ENCODE measurements at places on chromosomes 6 and 20.

GRCh38 chr6:10908228-10908627, 21.4 kb downstream of the SYCP2L start:
- no peak for DNase-seq

DNA sequence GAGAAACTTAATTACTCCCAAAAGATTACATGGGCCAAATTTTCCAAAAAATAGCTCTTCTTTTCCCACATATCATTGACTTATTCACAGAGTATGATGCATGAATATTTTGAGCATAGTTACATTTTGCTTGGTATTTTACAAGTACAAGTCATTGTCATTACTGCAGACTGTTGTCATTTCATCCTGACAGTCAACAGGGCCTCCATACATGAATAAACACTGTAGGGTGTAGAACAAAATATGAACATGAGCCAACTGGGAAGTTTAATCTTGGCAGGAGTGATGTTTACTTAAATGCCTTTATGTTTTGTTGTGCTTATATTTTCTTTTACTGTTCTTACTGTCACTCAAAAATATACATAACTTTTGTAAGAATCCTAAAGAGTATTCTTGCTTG, 340.7 kb downstream of the ADGRB3 start:
- DNase-seq, result no peak

DNA sequence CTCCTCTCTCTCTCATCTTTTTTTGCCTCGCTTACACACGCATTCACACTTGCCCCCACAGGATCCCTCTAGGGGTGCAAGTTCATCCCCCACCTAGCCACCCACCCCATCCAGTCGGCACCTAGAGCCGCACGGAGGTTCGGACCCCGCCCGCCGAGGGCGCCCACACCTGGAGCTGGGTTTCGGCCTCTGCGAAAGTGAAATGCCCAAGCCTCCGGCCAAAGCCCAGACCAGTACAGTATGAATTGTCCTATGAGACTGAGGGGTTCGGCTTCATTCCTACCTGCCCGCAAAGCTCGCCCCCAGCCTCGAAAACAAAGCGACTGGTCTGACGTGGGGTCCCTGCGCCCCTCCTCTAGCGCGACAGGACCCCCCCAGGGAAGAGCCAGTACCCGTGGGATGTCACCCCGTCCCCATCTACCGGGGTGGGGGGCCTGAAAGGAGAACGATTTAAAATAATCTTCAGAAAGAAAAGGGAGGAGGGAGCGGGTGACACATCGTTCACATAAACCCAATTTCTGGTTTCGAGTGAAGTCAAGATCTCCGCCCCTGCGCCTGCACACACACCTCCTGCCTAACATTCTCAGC, 1.5 kb downstream of the TFAP2A start:
- no peak for DNase-seq

- DNase-seq, result no peak
Measured at GRCh38 chr6:140571145-140571544, 1196.7 kb upstream of the CITED2 start.

- DNase-seq, result no peak
Measured at GRCh38 chr6:36847152-36847551, 7.9 kb upstream of the CPNE5 start.

DNA sequence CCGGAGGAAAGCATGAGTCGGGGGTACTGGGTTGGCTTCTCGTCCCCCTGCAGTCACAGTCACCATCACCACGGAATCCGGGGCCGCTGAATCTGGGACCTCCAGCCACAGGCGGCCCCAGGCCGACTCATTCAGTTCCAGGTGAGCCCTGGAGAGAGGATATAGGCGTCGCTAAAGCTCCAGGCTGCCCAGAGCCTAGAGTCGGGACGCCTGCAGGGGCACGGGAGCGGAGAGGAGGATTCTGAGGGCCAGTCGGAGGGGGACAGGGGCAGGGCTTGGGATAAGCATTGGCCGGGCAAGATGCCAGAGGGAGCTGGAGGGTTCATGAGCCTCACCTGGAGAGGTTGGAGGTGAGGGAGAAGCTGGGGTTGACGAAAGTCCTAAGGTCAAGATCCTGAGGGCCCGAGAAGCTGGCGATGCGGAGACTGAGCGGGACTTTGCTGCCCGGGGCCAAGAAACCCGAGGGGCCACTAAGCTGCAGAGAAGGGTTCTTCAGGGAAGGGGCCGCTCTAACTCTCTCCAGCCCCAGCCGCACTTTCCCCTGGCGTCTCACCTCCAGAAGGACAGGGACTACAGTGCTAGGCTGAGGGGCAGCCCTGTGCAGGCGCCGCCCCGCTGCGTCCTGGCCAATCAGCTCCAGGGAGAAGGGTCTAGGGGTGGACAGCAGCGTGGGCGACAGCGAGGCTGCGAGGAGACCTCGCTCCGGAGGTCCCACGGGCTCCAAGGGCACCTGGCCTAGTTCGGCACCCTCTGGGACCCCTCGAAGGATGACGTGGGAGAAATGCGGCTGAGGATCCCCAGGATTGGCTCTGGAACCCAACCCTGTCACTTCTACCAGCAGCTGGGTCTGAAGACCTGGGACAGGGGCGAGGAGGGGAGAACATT, 3.7 kb downstream of the SAPCD1 start:
- DNase-seq, result no peak

DNA sequence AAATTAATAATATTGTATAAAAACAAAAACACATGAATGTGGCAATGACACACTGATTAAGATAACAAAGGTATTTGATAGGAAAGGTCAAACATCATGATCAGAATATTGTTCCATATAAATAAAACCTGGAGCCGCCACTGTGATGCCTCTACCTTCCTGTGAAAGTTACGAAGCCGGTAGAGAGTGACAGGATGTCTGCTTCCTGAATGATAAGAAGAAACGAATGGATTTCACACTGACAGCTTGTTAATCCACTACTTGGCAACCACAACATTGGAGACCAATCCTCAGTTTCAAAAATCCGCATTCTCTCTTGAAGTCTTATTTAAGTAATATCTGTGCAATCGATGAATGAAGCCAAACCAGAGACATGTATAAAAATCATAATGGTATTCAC, 315.1 kb downstream of the HDGFL1 start:
- DNase-seq, result no peak

DNA sequence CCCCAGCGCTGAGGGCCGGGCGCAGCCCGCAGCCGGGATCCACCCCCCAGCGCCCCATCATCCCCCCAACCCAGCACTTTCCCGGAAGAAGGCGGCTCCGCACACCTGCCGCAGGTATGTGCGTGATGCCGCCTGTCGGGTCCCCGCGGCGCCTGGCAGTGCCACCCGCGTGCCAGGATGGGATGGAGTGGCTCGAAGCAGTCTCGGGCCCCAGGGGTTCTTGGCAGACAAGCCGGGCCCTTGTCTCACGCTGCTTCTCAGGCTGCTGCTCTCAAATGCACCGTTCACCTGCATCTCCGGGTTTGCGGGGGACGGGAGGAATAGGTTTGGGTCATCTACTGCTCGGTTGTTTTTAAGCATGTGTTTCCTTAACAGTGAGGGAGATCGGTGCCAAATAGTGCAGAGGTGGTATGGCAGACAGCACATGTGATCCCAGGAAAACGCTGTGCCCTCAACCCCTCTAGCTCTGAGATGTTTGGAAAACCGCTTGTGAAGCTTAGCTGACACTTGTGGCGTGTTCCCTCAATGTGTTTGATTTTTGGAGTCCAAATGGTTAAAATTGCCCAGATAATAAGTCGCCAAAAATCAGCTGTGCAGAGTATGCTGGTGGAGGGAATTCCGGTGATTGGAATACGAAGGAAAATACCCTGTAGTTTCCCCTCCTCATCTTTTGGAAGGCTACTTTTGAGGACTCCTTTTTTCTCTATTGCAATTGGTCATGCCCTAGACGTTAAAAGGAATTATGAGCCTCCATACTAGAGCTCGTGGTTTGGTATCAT, 926 bp downstream of the MYLIP start:
- no peak for DNase-seq

- DNase-seq, result no peak
Measured at GRCh38 chr6:122264557-122264956, 134.9 kb upstream of the HSF2 start.
